ENCODE measurements at places on chromosomes 12 and 14. TPM values are rescaled to one million over a fixed set of nuclear protein-coding genes. Genes with fewer than 3 reads are reported as not detected.

DNA sequence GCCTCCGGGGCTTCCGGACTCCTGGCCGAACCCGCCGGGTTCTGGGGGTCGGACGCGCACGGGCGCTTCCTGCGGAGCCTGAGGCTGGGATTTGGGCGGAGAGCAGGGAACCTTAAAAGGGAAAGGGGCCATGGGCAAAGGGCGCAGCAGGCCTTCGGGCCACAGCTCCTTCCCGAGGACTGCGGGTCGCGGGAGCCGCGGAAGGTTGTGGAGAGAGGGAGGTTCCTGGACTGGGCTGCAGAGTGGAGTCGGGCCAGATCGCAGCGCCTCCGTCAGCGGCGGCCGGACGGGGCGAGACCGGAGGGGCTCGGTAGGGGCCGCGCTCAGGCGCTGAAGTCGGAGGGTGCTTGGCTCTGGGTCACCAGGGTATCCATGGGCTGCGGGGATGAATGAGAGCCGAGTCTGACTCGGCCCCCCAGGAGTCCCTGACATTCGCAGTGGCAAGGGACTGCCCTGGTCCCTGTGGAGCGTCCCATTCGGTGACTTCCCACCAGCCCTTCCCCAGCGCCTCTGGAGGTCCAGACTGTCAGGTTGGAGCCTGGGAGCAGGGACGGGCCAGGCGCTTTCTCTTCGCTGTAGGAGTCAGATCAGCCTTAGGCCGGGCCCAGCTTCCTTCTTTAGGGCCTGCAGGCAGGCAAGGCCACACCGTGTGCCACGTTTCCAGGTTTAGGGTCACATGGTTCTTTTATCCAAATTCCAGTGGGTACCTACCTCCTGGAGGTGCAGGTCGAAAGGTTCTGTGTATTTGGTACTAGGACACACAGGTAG, 938 bp upstream of the SLC25A29 start:
- no peak for DNase-seq

DNA sequence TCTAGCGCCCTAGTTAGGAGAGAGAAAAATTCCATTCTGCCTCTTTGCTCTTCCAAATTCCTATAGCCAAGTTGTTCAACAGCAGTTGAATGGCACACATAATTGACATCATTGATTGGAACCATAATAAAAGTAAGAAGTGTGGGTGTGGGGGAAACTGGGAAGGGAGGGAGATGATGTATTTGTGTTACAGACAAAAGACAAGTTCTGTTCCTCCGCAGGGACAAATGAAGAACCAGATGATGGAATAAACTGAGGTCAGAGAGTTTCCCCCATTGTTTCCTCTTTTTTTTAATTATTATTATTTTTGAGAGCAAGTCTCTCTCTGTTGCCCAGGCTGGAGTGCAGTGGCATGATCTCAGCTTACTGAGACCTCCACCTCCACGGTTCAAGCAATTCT, 34.9 kb downstream of the GDF11 start:
- no peak for DNase-seq

The RNASE7 gene
- not detected for total RNA-seq

The LAG3 gene
- total RNA-seq = 1.7 TPM

The KRT2 gene
- not detected for total RNA-seq

The PPP1R1A gene
- total RNA-seq = 8.5 TPM

DNA sequence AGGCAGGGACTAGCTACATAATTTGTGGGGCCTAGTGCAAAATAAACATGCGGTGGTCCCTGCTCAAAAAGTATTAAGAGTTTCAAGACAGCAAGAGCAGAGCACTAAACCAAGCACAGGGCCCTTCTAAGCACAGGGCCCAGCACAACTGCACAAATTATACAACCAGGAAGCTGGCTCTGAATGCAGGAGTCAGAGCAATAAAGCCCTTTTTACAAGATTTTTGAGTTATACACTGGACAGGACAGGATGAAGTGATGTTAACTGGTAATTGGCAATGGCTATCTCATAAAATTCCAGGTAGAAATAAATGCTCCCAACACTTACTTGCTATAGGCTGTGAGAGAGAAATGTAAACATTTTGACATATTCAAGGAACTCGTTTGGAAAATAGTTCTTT, 86.2 kb upstream of the GPHB5 start:
- no peak for DNase-seq

DNA sequence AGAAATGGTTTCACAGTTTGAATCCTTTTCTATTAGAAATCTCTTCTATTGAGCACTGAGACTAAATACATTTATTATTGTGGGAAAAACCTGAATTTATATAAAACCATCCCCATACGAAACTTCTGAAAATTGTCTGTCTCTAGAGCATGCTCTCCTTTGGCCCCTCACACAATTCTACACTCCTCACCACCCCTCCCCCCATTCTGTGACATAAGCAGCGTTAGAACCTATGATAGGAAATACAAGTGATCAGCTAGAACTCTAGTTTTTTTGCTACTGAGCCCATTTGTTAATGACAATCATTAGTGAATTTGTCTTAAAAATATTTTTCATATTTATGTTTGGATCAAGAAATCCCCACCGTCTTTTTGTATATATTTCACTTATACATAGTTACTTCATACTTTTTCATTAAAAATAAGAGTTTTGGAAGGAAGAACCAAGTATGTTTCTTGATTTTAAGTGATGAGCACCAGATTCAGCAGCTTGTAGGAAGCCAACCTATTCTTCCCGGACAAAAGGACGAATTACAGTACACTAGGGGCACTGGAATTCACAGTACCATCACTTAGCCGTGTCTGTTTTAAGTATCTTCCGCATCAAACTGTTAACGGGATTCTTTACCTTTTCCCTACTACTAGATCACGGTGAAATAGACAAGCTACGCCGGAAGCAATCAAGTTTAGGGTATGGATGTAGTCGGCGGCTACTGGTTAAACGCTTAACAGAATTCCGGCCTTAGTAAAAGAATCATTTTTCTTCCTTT, 724 bp downstream of the GTSF1 start:
- DNase-seq = no peak

GRCh38 chr14:35154016-35154415, 31.7 kb downstream of the PRORP start:
- no peak for DNase-seq

The KIF5A gene
- 18.5 TPM for total RNA-seq

The RDH5 gene
- total RNA-seq = 4.0 TPM

GRCh38 chr12:119802472-119802871, 74.6 kb downstream of the CIT start:
- no peak for DNase-seq

- DNase-seq = no peak
Observed at GRCh38 chr14:99209409-99209808, 62.6 kb downstream of the BCL11B start.

The KRT82 gene
- total RNA-seq = not detected

GRCh38 chr12:94379479-94380113, 80.1 kb downstream of the CEP83 start:
- DNase-seq = no peak

The BMP4 gene
- 12.2 TPM for total RNA-seq

The GLIPR1L1 gene
- 1.9 TPM for total RNA-seq

GRCh38 chr12:103964805-103965204, 867 bp upstream of the TDG start:
- no peak for DNase-seq

The IGFBP6 gene
- 5.7 TPM for total RNA-seq

The FAM181A gene
- total RNA-seq = not detected

DNA sequence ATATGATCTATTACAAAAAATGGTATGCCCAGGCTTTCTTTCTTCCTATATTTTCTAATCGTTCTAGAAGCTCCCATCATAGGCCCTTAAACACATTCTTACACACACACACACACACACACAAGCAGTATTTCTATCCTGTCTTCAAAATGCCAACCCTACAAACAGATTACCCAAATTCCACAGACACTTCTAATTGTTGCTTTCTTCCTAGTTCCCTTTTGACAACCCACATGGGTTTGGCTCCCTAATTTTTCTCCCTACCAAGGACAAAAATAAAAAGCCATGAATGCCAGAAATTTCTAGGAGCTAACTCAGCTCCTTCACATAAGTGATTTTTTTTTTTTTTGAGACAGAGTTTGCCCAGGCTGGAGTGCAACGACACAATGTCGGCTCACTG, 60.3 kb upstream of the NTF3 start:
- no peak for DNase-seq

- no peak for DNase-seq
Observed at GRCh38 chr12:118175823-118176447, 40.0 kb downstream of the PEBP1 start.

The GPR135 gene
- total RNA-seq = 1.8 TPM

GRCh38 chr14:34912182-34912581, 37.0 kb upstream of the BAZ1A start:
- DNase-seq = peak; percentile 30

DNA sequence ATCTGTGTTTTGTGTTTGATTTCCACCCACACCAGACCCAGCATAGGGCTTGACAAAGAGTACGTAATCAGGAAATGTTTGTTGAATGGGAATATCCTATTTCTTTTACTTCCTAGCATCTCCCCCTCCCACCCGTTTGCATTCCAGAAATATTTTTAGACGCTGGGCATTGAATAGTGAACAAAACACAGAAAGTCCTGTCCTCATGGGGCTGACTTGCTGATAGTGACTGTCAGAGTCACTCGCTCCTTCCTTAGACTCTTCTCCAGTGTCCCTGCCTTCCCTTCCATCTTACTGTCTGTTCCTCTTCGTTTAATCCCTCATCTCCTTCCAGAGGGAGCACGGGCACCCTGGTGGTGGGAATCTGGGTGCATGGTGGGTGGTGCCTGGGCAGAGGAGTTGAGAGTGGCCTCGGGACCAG, 53.6 kb downstream of the SLC25A47 start:
- DNase-seq = no peak

The MIP gene
- total RNA-seq = not detected

The PMEL gene
- total RNA-seq = 71.0 TPM

DNA sequence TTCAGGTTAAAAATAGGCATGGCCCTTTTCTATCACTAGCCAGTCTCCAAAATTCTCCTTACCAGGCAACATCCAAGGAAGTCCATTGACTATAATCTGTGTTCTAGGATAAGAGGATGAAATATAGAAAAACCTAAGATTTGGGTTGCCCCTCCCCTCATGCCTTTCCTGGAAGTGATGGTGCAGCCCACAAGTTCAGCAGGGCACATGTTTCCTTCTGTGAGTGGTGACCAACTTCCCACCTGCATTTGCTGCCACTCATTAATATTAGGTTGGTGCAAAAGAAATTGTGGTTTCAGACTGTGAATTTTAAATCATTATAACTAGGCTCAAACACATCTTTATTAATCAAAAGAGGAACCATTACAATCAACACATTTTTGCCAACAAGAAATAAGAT, 250.5 kb upstream of the FKBP4 start:
- DNase-seq = no peak

The TAS2R9 gene
- total RNA-seq = not detected

DNA sequence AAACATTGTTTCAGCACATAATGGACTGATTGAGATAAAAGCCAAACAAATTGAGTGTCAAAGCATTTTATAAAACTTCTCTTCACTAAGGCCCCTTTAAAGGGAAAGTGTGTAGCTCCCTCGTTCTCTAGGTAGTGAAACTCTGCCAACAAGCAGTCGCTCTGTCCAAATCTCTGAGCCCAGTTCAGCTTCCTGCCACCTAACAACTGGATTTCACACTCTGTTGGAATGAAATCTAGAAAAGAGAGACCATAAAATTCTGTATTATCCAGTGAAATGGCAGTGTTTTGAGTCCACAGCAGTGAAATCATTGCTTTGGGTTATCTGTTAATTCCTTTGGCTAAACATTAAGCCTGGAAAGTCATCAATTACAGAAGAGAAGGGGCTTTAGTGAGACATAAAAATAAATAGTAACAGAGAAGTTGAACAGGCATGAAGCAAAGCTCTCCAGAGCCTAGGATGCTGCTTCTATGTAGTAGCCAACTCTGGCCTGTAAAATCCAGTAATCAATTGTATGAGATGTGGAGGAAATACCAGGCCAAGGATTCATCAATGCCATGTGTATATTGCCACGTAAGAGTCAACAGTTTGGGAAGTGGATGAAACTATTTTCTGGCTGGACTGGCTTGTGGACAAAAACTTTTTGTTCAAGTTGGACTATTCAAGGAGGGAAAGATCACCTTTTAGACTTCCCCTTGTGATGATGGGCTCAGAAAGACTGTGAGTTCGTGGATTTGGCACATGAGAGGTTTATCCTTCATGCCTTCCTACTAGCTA, 122.5 kb downstream of the WIF1 start:
- DNase-seq = no peak

GRCh38 chr12:20212658-20213555, 155.4 kb upstream of the PDE3A start:
- DNase-seq = peak; percentile 93

The COQ5 gene
- total RNA-seq = 34.8 TPM

The SLC39A5 gene
- total RNA-seq = 0.15 TPM

DNA sequence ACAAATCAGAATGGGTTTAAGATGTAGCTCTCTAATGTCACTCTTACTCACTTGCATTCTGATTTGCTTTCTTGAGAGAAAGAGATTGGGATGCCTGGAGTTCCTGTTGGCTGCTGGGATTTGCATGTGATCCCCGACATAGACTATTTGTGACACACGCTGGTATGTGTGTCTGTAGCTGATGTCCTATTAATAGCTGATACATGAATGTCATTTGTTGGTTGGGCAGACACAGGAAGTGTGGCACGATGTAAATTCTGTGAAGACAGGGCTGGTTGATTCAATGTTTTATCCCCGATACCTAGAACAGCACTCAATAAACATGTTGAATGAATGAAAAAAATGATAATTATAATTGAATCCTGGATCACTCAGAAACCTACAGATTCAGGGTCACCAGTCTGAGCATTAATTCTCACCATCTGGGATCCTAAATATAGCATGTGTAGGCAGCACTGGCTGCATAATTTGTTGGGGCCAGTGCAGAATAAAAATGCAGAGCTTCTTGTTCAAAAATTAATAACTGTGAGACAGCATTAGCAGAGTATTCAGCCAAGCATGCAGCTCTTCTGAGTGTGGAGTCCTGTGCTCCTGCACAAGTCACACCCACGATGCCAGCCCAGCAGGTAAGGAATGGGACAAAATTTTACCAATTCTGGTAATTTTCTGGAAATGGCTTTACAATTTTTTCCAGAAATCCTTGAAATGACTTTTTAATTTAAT, 35.5 kb upstream of the SOCS2 start:
- no peak for DNase-seq
